Cardiac septum (tissue), 1 donor: ENCODE measurements at places on chromosomes 2 and 18. TPM values are rescaled to one million over a fixed set of nuclear protein-coding genes. Genes with fewer than 3 reads are reported as not detected.

Gene TM4SF20
- not detected for total RNA-seq

Gene AP1S3
- total RNA-seq, result 0.19 TPM

Gene DNAH7
- total RNA-seq, result 0.32 TPM

Gene CLEC4F
- 0.13 TPM for total RNA-seq

Gene REG1B
- total RNA-seq, result not detected

Gene ATP6V1C2
- total RNA-seq, result 0.24 TPM

Gene ERFE
- 0.62 TPM for total RNA-seq

Gene GCG
- not detected for total RNA-seq

Gene RGPD3
- 0.08 TPM for total RNA-seq

Gene CRYBA2
- not detected for total RNA-seq

Gene ITGA6
- total RNA-seq, result 38.9 TPM

Gene SIX2
- 0.89 TPM for total RNA-seq

Gene CDK5R2
- not detected for total RNA-seq

Gene TRAK2
- total RNA-seq, result 259 TPM

Gene SCYGR5
- total RNA-seq, result not detected

Gene AGXT
- total RNA-seq, result not detected

Gene KCNIP3
- 6.5 TPM for total RNA-seq

Gene LAMA3
- total RNA-seq, result 3.0 TPM

Gene GRB14
- 2.2 TPM for total RNA-seq

Gene MOB1A
- total RNA-seq, result 66.9 TPM

Gene TMEM17
- total RNA-seq, result 1.4 TPM

Gene POTEE
- total RNA-seq, result not detected
